ENCODE measurements at places on chromosomes 7 and 10.

DNA sequence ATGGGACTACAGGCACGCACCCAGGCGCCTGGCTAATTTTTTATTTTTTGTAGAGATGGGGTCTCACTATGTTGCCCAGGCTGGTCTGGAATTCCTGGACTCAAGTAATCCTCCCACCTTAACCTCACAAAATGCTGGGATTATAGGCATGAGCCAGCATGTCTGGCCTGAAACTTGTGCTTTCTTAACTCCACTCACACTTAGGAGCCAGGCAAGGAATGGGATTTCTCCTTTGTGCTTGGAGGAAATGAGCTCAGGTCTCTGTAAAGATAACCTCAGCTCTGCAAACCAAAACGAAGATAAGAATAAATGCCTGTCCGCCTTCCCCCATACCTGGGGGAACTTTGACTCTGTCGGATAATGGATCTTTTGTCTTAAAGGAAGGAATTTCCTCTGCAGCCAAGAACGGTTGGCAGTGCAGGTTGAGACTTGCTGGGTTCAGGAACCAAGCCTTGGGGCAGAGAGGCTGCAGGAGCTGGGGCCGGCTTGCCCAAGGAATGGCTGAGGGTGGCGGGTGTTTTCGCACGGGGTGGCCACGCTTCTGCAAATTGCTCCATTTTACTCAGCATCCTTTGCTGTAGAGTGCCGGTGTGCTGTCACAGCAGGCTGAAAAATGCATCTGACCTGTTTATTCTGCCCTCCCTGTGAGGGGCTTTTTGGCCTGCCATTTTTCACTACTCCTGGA is 174.2 kb downstream of the KIAA1217 start:
- peak; percentile 63 for DNase-seq
- H3K4me3 ChIP-seq = no peak overlapping the region

- no peak overlapping the region for H3K27ac ChIP-seq
- no peak for DNase-seq
- H3K4me3 ChIP-seq = no peak overlapping the region
Observed at GRCh38 chr7:118626739-118627138, 402.2 kb downstream of the ANKRD7 start.

DNA sequence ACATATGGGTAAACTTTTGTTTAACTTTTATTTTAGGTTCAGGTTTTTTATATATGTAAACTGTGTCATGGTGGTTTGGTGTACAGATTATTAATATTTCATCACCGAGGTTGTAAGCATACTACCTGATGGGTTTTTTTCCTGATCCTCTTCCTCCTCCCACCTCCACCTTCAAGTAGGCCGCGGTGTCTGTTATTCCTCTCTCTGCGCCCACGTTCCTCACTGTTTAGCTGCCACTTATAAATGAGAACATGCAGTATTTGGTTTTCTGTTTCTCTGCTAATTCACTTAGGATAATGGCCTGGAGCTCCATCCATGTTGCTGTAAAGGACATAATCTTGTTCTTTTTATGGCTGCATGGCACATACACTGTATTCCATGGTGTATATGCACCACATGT is 1000.0 kb upstream of the CELF2 start:
- H3K36me3 ChIP-seq = no peaks in the 10 kb centered on the region
- no peak overlapping the region for H3K27ac ChIP-seq
- no peaks in the 10 kb centered on the region for H3K27me3 ChIP-seq
- H3K4me3 ChIP-seq = no peak overlapping the region

DNA sequence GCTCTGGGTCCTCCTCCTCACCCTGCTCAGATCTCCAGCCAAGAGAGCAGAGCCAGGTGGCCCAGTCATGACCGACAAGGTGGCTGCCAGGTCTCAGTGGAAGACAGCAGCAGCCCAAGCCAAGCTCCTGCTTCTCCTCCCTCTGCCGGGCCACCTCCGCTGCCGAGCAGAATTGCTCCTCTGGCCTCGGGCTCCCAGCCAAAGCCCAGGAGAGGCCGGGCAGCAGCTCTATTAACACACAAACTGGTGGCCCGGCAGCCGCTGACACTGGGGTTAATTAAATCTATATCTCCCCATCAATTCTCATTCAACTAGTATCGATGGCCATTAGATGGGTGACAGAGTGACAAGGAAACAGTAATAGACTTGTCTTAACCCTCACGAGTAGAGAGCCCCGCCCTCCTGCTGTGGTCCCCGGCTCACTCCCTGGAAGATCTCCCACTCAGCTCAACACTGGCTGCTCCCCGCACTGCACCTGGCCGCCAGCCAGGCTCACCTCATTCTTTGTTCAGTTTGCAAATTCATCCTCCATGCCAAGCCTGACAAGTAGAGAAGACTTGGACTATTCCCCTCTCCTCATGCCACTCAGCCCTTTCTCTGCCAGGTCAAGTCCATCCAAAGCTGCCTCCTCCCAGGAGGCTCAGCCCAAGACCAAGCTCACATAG is 74.1 kb upstream of the UNC5B start:
- peak; percentile 37 for DNase-seq
- no peak overlapping the region for H3K27ac ChIP-seq
- H3K4me3 ChIP-seq = no peak overlapping the region
- H3K27me3 ChIP-seq = no peaks in the 10 kb centered on the region
- H3K4me1 ChIP-seq = no peaks in the 10 kb centered on the region
